ENCODE measurements at places on chromosomes 4 and X.

DNA sequence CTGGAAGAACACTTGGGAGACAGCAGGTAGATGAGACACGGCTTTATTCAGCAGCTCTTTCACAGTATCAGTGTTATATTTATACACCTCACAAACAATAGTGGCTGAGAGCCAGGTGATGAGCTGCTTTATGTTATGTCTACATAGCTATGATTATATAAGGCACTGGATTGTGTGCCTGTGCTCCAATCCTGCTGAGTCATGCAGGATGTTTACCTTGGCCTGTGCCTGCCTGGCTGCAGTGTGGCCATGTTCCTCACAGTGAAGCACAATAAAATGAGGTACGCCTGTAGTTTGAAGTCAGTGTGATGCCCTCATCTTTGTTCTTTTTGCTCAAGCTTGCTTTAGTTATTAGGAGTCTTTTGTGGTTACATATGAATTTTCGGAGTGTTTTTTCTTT lies 31.3 kb downstream of the CXCL13 start:
- peak; percentile 12 for DNase-seq

DNA sequence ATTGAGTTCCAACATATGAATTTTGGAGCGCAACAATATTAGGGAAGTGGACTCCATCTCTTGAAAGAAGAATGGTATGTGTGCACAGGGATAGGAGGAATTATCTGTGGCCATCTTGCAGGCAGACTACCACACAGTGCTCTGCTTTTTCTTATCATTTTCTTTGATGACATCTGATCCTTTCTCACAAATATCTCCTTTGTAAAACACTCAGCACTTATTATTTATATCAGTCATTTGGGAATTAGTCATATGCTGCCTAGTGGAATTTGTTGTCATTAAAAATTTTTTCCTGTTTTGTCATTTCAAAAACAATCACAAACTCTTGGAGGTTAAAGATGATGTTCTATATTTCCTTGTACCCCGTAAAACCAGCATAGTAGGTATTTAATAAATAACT lies 444.3 kb upstream of the ATOH1 start:
- no peak for DNase-seq

- no peak for DNase-seq
Observed at GRCh38 chr4:138409670-138410069, 167.5 kb upstream of the SLC7A11 start.

GRCh38 chrX:9746148-9746888 lies 19.3 kb downstream of the GPR143 start:
- peak; percentile 21 for DNase-seq

DNA sequence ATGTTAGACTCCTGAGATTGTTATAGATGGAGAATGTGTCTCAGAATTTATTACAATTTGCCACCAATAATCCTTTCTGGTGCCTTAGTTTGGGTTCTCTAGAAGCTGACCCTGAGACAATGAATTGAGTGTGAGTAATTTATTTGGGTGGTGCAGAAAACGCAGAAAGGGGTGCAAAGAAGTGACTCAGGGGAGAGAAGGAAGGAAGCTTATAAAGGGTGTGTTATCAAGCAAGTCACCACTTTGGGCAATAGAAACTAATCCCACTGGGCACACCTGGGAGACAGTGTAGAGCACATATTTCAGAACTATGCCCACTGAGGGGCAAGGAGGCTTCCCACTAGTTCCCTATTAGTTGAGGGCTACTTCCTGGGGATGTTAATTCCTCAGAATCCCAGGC lies 320.6 kb downstream of the MID1IP1 start:
- DNase-seq: no peak

DNA sequence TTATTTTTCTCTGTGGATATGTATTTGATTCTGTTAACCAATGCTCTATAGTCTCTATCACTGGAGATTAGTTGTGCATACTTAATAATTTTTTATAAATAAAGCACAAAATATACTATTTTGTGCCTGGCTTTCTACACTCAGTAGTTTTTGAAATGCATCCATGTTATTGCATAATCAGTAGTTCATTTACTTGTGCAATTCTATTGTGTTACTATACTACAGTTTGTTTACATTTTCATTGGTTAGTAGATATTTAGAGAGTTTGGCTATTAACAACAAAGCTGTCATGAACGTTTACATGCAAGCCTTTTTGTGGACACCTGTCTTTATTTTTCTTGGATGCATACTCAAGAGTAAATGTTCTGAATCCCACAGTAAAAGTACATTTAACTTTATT lies 265.0 kb upstream of the FAT4 start:
- DNase-seq: no peak

Measured in AG08395 (cell line).